Osteocyte (in vitro differentiated cells): ENCODE measurements at places on chromosomes 2 and 18. TPM values are rescaled to one million over a fixed set of nuclear protein-coding genes. Genes with fewer than 3 reads are reported as not detected.

GRCh38 chr2:64609942-64610281 lies 43.8 kb downstream of the SERTAD2 start:
- no peak for DNase-seq
- H3K4me3 ChIP-seq = no peak overlapping the region
- H3K36me3 ChIP-seq = no peaks in the 10 kb centered on the region
- peaks cover 10% of the 10 kb centered on the region for H3K4me1 ChIP-seq

DNA sequence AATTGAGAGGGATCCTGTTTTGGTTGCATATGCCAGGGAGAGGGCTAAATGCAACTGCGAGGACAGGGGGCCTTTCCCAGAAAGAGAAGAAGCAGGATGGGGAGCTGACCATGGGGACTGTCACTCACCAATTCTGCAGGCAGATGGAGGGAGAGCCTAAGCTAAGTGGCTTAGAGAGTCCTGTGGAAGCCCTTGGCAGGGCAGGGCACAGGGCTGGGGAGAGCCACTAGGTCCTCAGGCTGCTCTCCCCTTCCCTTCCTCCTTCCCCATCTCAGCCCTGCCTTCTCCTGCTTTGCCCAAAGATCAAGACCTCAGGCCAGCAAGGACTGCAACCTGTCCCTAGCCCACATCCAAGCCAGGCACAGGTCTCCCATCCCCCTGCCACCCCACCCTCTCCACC lies 24.4 kb upstream of the CATIP start:
- H3K4me1 ChIP-seq = peaks cover 8% of the 10 kb centered on the region
- H3K4me3 ChIP-seq = no peak overlapping the region
- H3K27me3 ChIP-seq = no peaks in the 10 kb centered on the region
- DNase-seq = no peak
- no peak overlapping the region for H3K27ac ChIP-seq

DNA sequence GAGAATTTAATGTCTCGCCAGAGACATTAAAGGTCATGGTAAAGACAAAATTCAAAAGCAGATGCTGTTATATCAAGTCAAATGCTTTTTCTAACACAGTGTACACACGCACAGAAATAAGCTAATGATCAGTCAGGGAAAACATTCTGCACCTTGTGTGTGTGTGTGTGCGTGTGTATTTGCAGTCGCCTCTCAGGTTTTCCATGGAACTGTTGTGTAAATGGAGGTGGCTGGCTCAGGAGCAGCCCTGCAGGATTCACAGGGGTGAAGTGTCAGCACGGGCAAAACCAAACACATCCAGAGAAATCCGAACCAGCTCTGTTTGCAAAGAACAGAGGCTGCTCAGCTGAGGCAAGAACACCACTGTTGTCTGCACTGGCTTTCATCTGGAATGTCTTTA lies 76.2 kb upstream of the YWHAQ start:
- H3K36me3 ChIP-seq = no peaks in the 10 kb centered on the region
- no peak for DNase-seq
- H3K4me1 ChIP-seq = peaks cover 17% of the 10 kb centered on the region
- H3K4me3 ChIP-seq = no peak overlapping the region

DNA sequence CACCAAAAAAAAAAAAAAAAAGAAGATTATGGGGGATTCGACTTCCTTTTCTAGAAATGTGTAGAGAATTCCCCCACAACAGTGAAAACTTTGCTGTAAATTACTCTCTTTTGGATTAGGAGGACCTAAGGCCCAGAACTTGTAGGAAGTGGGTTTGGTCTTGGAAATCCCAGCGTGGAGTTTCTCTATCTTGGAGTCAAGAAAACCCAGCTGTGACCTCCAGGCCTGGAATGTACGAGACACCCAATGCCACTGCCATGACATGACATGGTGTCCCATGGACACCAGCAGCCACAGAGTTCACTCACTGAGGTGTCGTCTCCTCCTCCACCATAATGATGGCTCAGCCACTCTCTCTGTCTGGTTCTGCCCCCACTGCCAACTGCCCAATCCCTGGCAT lies 202.3 kb downstream of the ALPK2 start:
- H3K36me3 ChIP-seq = no peaks in the 10 kb centered on the region
- peaks cover 14% of the 10 kb centered on the region for H3K27me3 ChIP-seq
- H3K27ac ChIP-seq = no peak overlapping the region
- H3K4me3 ChIP-seq = no peak overlapping the region

DNA sequence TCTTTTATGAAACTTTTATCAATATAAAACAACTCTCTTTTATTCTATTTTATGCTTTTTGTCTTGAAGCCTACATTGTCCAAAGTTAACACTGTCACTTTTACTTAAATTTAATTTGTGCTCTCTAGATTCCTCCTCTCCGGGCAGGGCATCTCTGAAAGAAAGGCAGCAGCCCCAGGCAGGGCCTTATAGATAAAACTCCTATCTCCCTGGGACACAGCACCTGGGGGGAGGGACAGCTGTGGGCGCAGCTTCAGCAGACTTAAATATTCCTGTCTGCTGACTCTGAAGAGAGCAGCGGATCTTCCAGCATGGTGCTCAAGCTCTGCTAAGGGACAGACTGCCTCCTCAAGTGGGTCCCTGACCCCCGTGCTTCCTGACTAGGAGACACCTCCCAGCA lies 447.7 kb upstream of the FANCL start:
- H3K36me3 ChIP-seq = no peaks in the 10 kb centered on the region
- no peak for DNase-seq
- no peaks in the 10 kb centered on the region for H3K4me1 ChIP-seq
- no peak overlapping the region for H3K4me3 ChIP-seq
- peaks cover 9% of the 10 kb centered on the region for H3K27me3 ChIP-seq

DNA sequence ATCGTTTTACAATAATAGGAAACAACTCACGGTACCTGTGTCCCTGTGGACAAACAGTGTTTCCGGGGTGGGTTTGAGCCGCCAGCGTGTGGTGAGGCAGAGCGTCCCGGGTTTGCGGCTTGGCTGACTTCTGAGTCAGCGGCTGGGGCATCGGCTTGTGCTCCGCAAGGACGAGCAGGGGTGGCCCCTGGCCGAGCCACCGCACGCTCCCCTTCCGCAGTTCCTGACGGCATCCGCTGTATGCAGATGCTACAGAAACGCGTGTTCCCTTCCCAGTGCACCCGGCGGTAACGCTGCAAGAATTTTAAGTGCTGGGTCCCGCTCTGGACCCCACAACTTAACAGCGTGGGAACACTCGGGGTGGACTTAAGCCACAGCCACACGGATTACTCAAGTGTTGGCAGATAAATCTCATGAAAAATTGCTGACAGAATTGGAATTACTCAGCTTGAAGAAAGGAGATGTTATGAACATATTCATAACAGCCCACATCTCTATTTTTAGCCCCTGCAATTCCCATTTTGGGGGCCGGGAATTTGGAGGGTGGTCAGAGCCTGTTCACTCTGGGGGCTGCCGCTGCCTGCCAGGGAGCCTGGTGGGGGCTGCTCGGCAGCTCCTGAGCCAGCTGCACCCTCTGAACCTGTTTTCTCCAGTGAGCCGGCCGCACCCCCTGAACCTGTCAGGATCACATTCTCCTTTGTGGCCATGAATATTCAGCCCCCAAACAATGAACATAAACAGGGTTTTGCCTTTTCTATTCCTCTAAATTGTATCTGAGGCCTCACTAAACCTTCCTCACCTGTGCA lies 12.6 kb upstream of the KCNG2 start:
- H3K36me3 ChIP-seq = no peaks in the 10 kb centered on the region
- peaks cover 7% of the 10 kb centered on the region for H3K27me3 ChIP-seq
- DNase-seq = no peak

Gene VWC2L
- not detected in 2 replicates for total RNA-seq

Gene OTOF
- total RNA-seq = not detected in 2 replicates

Gene FECH
- 28.0 and 31.8 TPM in 2 replicates for total RNA-seq

Gene PIEZO2
- total RNA-seq = 134 and 139 TPM in 2 replicates
